WTC11 (cell line): ENCODE measurements at places on chromosomes 1 and 21. TPM values are rescaled to one million over a fixed set of nuclear protein-coding genes. Genes with fewer than 3 reads are reported as not detected.

DNA sequence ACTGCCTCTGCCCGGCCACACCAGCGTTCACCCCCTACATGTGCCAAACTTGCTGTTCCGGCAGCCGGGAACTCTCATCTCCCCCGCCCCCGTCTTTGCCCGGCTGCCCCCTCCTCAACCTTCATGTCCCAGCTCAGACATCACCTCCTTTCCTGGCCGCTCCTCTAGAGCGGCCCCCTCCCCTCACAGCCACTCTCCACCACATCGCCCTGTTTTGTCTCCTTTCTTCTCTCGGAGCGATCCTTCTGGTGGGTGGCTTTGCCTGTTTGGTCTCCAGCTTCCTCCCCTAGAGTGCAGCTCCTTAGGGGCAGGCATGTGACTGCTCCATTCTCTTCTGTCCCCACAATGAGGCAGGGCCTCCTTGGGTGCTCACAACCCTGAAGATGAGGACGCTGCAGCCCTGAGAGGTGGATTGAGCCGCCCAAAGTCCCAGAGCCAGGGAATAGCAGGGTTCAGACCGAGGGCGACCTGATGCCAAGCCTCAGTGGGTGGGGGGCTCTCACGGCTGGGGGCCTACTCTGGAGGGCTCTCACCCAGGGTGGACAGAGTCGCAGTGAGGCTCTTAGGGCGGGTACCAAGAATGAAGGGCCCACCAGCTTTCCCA lies 44.9 kb upstream of the ECE1 start:
- no peak for DNase-seq

GRCh38 chr1:53693339-53693738 lies 45.6 kb downstream of the GLIS1 start:
- DNase-seq: no peak

DNA sequence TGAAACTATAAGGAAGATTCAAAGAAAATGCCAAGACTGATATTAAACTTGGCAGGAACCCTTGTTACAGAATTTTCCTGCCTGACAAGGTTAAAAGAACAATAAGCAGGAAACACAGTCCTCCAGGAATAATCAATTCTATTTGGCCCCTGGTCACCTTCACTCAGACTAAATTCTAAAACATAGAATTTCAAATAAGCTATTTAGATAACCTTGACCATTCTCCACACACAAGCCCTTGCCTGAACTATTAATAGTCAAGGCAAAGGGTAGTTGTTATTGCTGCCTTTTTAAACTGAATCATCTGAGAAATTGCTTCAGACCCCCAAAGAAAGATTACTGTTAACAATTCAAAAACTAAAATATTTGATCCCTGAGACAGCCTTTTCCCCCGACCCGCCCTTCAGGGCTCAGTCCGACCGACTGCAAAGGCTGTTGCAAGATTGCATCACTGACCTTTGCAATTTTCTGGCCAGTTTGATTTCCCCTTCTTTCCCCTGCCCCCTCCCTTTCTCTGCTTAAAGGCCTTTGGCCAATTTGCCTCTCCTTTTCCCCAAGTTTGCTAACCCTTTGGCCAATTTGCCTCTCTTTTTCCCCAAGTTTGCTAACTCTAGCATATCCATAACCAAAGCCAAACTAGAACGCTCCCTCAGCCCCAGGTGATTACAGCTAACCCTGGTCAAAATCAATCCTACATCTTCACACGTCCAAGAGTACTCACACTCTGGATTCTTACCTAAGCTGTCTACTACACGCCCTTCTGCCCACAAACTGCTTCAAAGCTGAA lies 1.4 kb upstream of the G0S2 start:
- no peak for DNase-seq

GRCh38 chr1:119209596-119210295 lies 69.3 kb upstream of the WARS2 start:
- no peak for DNase-seq

- no peak for DNase-seq
Measured at GRCh38 chr1:185016880-185017279, 28.5 kb upstream of the RNF2 start.

DNA sequence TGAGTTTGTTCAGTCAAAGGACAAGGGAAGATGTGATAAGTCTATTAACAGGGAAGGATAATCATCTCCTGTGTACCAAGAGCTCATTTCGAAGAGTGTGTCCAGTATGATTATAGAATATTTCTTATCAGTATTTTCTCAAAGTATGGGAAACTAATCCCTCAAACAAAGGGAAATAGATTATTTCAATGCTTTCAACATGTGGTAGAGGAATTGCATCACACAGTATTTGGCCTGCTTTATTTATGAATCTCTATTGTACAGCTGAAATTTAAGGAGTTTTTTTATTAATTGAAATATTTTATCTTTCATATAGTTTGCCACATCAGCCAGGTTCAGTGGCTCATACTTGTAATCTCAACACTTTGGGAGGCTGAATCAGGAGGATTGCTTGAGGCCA lies 151.0 kb downstream of the CLEC20A start:
- no peak for DNase-seq

- no peak for DNase-seq
Measured at GRCh38 chr1:241808265-241808664, 39.7 kb upstream of the EXO1 start.

DNA sequence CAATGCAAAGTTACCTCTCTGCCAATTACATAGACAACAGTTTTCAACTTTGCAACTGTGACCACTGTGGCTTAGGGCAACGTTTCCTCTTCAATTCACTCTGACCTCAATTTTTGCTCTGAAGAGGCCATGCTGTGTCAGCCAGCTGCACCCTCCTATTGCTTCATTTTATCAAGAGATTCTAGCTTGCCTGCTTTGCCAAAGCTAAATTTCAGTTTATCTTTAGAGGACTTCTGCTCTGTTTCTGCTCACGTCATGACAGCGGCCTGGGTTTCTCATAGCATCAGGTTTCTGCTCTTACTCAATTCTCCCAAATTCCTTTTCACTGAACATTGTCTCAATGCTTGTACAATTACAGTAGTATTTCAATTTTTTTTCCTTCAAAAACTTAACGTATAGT lies 154.6 kb downstream of the PLA2G4A start:
- DNase-seq: no peak

- DNase-seq: no peak
Measured at GRCh38 chr1:110485725-110486124, 33.2 kb downstream of the KCNA10 start.

DNA sequence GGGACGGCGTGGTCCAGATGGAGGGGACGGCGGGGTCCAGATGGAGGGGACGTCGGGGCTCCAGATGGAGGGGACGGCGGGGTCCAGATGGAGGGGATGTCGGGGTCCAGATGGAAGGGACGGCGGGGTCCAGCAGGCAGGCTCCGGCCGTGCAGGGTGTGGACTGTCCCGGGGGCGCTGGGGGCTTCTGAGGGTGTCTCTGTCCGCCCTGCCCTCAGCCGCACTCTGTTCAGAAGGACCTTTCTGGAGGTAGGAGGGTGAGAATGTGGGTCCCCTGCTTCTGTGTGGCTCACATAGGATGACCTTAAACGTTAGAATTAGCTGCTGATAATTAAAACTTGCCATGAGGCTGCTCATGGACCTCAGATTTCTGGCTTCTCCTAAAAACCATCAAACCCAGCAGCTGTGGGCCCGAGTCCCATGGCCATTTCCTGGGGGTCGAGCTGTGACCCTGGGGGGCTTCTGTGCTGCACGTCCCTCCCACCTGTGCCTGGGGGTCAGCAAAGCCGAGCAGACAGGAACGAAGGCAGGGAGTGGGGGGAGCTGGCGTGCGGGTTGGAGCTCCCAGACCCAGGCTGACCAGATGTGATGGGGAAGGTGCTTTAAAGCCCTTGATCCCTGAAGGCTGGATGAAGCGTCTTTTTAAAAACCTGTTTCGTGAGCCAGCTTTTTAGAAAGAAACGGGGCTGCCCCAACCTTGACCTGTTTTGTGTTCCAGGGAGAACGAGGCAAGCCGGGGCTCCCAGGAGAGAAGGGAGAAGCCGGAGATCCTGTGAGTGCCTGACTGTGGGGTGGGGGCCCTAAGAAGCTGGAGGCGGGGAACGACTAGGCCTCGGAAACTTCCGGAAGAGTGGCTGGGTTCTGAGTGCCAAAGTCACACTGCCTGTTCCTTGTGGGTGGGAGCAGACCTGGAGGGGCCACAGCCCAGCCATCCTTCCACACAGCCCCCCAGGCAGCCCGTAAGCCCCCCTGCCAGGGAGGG lies 7.1 kb downstream of the COL6A1 start:
- peak; percentile 6 for DNase-seq

GRCh38 chr1:236535662-236536161 lies 11.9 kb downstream of the LGALS8 start:
- DNase-seq: no peak

GRCh38 chr21:22889445-22889844 lies 1891.2 kb downstream of the NCAM2 start:
- DNase-seq: no peak

GRCh38 chr1:196317535-196318522 lies 290.4 kb downstream of the KCNT2 start:
- peak; percentile 32 for DNase-seq

- DNase-seq: no peak
Measured at GRCh38 chr1:179474713-179475112, 101.0 kb downstream of the NPHS2 start.

- no peak for DNase-seq
Measured at GRCh38 chr1:40385437-40386358, 12.2 kb downstream of the SMAP2 start.

DNA sequence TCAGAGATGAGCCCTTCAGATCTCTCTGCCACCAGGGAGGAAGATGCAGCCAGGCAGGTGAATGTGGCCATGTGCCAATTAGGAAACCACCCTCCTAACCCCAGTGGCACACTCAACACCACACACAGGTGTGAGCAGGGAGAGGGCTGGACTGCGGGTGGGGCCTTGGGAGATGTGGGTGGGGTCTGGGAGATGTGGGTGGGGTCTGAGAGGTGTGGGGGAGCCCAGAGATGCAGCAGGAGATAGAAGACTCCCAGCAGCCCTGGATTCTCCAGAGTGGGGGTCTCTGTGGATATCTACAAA lies 43.2 kb upstream of the COL6A1 start:
- DNase-seq: no peak

DNA sequence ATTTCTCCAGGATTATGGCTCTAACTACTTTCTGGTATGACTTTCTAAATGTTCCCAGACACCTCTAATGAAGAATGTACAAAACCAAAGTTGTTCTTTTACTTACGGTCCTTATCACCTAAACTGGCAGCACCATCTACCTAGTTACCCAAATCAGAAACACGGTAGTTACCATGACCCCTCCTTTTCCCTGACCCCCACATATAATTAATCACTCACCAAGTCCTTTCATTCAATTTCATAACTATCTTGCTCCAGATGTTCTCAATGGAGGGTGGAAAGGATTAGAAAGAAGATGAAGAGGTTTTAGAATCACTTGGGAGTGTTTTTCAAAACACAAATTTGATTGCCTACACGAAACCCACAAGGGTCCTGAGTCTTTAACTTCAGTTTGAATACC lies 98.0 kb downstream of the DENND1B start:
- DNase-seq: no peak

The PDPN gene
- 128 to 158 TPM (median 135 TPM) in 3 replicates for total RNA-seq

The GNAT2 gene
- 0.14 TPM in 1 of 3 replicates, not detected in the others for total RNA-seq

The LEFTY1 gene
- total RNA-seq: 47.0 to 52.9 TPM (median 49.0 TPM) in 3 replicates

The SLAMF9 gene
- total RNA-seq: not detected in 3 replicates

The RPTN gene
- not detected in 3 replicates for total RNA-seq

The PLA2G2F gene
- not detected in 3 replicates for total RNA-seq
